ENCODE measurements at places on chromosomes 7 and 10.

GRCh38 chr7:7790041-7790741 is 71.8 kb upstream of the RPA3 start:
- no peak for DNase-seq

- DNase-seq: no peak
Measured at GRCh38 chr10:48199580-48200377, 74.7 kb downstream of the FRMPD2 start.

DNA sequence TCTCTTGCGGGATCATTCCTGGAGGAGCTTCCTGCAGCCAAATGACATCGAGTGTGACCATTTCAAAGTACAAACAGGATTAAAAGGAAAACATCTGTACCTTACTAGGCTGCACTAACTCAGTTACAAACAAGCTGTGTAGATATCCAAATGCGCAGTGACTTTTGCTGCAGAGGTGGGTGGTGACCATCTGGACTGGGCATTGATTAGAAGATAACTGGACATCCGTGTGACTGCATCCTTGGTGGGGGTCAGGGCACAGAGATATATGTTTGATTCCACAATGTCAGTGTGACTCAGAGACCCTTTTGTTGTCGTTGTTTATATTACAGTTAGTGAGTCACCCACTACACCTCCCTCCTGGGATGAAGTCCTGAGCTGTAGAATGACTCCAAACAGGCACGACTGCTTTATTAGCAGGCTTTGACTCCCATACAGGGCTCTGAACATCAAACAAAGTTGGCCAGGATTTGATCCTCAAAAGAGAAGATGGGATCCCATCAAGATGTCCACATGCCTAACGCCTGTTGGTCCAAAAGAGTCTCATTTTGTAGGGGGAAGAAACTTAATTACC is 56.7 kb upstream of the SDK1 start:
- peak; percentile 18 for DNase-seq

GRCh38 chr10:46557319-46558121 is 1.1 kb upstream of the GPRIN2 start:
- DNase-seq: no peak

- DNase-seq: no peak
Measured at GRCh38 chr10:102624751-102625645, 19.3 kb upstream of the TRIM8 start.

- DNase-seq: peak; percentile 89
Measured at GRCh38 chr10:77737608-77738007, 100.0 kb upstream of the KCNMA1 start.

DNA sequence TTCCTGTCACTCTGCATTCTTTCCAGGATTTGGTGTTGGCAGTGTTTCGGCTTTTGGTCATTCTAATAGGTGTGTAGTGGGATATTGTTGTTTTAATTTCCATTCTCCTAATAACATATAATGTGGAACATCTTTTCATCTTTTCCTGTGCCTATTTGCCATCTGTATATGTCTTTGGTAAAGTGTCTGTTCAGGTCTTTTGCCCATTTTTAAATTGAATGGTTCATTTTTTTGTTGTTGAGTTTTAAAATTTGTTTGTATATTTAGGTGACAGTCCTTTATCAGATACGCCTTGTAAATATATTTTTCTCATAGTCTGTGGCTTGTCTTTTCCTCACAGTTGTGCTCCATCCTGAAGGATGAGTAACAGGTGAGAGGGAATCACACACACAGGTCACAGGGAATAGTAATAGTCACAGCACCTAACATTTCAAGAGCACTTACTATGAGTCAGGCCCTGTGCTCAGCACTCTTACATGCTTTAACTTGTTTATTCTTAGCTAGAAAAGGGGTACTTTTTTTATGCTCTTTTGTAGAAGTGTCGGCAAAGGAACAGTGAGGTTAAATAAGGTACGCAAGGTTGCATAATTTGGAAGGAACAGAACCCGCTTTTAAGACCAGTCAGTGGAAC is 117.1 kb upstream of the GATA3 start:
- no peak for DNase-seq

DNA sequence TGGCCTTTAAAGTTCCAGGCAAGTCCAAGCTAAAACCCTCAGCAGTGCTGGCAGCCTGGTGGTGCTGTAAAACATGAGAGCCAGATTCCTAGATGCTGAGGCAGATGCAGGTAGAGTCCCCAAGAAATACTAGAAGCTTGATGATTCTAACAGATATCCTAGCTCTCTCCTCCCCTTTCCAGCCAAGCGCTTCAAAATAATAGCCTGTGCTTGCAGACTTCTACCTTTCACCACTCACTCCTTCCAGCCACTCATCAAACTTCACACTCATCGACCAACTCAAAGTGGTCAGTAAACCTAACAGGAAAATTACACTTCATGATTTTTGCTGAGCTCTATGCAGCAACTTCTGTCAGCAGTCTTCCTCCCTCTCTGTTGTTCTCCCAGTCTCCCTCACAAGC is 50.2 kb downstream of the LMBR1 start:
- no peak for DNase-seq

GRCh38 chr10:75971402-75972211 is 540.2 kb downstream of the LRMDA start:
- DNase-seq: no peak

DNA sequence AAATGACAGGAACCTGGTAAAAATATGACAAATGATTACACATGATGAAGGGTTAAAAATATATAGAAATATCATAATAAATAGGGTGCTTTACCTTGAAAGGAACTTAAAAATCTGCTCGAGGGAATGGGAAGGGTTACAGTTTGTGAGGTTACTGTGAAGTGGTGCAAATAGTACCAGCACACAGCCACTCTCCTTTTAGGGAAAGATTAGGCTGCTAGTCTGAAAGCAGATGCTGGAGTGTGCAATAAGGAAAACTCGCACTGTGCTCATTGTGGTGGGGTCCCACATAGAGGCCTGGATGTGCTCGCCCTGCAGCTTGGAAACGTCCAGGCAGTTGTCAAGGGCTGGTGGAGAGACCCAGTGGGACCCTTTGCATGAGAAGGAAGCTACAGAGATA is 145.9 kb upstream of the TBX20 start:
- no peak for DNase-seq

GRCh38 chr10:89301721-89302445 is at the start of gene IFIT2:
IFIT2 (plus strand) TSS chr10:89302046; CDS start chr10:89302124, 78 bp downstream.
- DNase-seq: peak; percentile 25

DNA sequence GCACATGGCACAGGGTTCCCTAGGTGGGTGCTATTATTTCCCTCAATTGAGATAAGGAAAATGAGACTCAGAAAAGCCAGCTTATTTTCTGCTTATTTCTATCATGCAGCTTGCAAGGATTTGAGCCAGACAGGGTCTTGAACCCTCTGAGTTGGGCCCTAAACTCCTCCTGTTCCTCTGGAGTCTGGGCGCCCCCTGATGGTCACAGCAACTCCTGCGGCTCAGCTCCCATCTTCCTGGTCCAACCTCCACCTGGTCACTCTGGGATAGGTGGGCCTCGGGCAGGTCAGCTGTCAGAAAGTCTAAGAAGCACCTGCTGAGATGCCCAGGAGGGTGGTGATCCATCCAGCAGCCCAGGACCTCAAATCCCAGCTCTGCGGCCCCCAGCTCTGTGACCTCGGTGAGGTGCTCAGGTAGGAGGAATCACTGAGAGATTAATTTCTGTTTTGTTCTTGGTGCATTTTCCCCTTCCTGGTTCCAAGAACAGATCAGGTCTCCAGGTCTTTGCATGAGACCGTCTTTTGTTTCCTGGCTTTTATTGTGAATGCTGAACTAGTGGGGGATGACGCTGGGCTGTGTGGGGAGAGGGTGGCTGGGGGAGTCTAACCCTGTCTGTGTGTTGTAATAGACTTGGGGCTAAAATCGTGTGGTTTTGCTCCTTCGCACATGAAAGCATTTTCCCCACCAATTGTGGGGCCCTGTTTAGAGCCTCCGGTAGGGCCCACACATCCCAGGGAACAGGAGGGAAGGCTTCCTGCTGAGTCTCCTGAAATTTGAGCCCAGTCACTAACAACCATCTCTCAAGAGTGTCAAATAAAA is 32.8 kb downstream of the TMEM130 start:
- DNase-seq: no peak

GRCh38 chr10:78173360-78174015 is 139.8 kb downstream of the RPS24 start:
- DNase-seq: no peak

DNA sequence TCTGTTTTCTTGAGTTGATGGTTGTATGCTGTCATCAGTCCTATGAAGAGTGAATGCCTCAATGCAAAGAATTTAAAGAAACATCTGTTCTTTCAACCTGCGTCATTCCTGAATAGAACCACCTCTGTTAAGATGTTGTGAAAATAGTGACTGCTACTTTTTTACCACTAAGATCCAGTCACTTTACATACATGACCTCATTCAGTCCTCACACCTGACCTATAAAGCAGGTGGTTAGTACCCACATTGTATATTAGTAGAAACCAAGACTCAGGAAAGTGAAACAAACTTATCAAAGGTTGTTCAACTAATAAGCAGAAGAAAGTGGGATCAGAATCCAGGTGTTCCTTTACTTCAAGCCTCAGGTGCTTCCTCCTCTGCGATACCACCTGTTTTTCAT is 64.8 kb downstream of the ITGB8 start:
- no peak for DNase-seq

DNA sequence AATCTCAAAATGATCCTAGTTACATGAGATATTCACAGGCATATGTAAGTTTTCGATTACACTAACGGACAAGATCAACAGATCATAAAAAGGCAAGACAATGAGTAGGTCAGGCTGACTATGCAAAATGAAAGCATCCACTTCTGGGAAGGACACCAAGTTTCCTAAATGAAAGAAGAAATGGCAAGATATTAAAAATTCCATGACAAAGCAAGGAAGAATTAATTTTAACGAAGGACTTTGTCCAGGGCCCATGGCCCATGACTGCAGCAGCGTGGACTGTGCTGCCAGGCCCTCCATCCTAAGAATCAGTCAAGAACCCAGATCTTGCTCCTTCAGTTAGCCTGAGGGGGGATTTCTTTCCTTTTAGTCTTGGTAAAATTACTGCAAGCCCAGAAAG is 182.4 kb upstream of the FRMD4A start:
- DNase-seq: no peak

DNA sequence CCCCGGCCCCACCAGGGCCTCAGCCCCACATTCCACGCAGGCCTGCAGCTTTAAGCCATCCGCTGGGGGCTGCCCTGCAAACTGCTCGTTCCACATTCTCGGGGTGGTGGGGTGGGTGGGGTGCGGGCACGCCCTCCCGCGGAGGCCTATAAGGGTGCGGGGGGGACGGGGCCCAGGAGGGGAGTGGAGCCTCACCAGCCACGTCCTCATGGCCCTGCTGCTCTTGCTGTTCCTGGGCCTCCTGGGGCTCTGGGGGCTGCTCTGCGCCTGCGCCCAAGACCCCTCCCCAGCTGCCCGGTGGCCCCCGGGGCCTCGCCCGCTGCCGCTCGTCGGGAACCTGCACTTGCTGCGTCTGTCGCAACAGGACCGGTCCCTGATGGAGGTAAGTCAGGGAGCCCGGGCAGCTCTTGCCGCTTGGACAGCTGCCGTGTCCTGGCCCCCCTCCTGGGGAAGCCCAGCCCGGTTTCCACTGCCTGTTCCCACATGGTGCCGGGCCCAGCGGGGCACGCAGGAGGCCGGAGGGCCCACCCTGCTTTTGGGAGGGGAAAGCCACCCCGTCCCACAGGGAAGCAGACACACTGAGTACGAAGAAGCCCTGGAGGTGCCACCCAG is at the start of gene CYP2W1:
CYP2W1 (plus strand) TSS at position 178 of the 612 bp plus-strand sequence; CDS start at position 209, 31 bp downstream.
- DNase-seq: no peak

GRCh38 chr10:119493155-119493554 is 49.4 kb downstream of the RGS10 start:
- DNase-seq: peak; percentile 37

DNA sequence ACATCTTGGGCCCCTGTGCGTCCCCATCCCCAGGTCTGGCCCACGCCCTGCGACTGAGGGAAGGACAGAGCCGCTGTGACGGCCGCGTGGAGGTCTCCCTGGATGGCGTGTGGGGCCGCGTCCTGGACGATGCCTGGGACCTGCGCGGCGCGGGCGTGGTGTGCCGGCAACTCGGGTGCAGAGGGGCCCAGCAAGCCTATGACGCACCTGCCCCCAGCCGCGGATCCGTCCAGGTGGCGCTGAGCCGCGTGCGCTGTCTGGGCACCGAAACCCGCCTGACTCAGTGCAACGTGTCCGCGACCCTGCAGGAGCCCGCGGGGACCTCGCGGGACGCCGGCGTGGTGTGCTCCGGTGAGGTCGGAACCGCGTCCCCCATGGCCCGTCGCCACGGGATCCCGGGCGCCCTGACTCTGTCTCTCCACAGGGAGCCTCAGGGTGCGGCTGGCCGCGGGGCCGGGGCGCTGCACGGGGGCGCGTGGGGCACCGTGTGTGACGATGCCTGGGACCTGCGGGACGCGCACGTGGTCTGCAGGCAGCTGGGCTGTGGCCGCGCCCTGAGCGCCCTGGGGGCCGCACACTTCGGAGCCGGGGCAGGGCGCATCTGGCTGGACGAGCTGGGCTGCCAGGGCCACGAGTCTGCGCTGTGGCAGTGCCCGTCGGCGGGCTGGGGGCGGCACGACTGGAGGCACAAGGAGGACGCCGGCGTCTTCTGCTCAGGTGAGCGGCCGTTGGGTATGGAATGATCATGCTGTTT is 5.9 kb downstream of the SCART1 start:
- no peak for DNase-seq

GRCh38 chr7:26306790-26307189 is 15.1 kb downstream of the SNX10 start:
- no peak for DNase-seq

DNA sequence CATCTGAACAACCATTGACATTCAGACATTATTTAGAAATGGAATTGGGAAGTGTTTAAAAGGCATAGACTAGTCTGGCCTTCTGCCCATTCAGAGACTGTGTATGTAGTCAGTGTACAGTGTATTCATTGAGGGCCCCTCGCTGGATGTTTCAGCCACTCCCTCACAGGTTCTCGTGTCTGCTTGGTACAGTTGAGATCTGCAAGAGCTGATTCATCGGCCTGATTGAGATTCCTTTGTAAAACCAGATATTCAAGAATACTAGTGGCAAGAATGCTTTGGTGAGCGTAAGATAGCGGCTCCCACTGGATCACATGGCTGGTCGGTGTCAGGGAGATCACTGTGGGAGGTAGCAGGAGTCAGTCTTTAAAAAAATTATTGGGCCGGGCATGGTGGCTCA is 119.5 kb downstream of the TCF7L2 start:
- DNase-seq: no peak

DNA sequence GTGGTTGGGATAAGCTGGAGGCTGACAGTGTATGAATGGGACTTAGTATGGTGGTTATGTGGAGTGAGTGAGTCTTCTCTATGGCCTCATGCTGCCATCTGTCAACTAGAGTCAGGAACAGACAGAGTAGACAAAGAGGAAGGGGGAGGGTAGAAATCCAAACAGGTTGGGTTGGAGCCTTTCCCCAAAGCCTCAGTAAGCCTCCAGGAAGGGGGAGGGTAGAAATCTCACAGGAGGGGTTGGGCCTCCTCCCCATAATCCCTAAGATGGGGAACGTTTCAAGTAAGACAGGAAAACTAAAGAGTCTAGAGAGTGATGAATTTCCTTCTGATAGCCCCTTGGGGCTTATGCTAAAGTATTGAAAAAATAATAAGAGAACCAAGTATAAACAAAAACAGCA is 2.0 kb upstream of the AKR1B15 start:
- DNase-seq: no peak

- DNase-seq: no peak
Measured at GRCh38 chr10:71810048-71810750, 36.9 kb upstream of the VSIR start.

All from kidney capillary endothelial cell (primary cell).